NCI-H510A treated with DMSO at 0.1 percent for 48 hours (cell line): ENCODE measurements at places on chromosomes 3 and 15.

DNA sequence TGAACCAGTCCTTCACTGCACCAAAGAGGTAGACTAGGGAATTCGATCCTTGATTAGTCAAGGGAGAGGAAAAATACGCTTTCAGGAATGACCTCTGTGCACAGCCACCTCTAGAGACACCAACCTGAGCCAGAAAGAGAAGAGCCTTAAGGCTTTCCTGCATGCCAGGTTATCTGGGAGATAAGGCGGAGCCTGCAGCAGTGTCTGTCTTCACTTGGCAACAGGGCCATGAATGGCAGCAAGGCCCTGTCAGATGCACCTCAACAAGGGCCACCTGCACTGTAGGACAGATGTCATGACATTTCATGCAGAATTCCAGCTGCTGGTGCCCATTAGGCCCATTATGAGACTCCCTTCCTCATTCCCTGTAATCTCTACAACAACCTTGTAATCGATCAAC lies 88.1 kb downstream of the MEX3B start:
- DNase-seq, result no peak

- DNase-seq, result no peak
Observed at GRCh38 chr15:85748729-85749128, 46.0 kb downstream of the KLHL25 start.

DNA sequence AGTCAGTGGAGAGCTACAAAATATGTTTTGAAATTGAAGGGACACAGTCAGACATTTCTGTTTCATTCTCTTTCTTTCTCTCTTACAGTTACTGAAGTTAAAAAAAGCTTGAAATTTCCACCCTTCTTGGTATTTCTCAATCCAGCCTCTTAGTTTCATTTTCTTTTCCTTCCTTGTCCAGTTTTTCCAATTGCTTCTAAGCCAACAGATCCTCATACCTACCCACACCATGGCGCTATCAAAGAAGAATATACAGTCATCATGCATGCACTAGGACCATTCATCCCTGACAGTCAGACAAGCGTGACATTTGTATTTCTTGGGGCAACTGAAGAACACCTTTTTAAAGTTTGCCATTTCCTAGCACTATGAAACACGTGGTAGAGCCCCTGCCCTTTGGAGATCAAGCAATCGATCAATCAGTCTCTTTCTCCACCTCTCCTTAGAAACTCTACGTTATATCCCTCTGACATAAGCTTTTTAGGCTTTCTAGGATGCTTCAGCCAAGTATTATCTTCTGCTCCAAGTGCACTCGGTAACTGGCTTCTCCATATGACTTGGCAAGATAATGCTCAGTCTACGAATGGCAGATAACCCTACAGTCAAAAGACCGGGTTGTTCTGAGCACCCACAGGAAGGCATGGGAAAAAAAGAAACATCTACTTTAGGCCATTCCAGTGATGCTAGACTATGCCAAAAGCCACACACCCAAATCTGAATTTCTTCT lies 65.4 kb downstream of the FBN1 start:
- no peak for DNase-seq

DNA sequence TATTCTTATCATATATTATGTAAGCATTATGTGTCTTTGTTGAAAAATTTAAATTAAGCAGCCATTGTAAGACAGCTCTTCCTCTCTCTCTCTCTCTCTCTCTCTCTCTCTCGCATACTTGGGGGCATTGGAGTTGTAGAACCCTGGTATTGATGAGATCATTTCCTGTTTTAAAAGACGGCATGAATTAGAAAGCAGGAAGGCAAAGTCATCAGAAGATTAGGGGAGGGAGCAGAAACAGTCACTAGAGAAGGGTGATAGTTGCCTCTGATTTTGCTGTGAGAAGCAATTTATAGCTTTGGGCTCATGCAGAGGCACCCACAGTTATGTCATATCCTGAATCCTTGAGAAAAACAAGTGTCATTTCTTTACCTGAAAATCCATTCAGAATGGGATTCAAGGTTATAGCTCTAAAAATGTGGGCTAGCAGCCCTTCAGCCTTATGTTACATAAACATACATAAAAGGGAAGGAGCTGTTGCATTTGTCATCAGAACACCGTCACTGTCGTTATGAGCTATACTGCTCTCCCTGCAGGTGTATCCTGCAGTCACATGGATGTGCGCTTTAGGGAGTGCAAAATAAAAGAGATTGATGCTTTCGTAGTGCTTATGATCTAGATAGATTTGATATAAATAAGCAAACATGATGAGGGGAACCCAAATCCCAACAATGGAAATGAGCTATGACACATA lies 213.8 kb downstream of the NR1D2 start:
- no peak for DNase-seq

DNA sequence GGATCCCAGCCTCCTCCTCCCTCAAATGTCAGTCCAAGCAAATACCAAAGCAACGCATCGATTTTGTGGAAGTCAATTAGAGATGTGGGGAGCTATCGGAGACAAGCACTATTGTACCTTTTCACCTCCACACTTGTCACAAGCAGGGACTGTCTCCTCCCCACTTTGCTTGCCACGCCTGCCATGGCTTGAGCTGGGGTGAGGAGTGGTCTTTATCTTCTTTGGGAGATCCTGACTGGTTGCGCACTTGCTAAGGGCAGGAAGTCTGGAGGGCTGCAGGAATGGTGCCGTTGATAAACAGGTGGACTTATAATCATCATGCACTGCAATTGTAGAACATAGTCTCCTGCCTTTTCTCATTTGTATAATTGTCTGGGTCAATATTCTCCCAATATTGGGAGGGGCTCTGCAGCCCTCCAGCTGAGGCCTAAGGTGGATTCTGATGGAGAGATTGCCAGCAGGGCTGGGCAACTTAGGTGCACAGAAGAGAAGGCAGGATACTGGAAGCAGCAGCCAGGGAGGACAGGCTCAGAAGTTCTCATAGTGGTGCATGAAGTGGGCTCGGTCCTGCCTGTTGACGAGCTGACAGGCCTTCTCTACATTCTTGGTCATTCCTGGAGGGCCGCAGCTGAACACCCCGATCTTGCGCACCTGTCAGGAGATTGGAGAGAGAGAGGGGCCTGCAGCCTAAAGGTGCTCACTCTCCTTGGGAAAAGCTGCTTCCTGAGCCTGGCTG lies 20.2 kb downstream of the DUOX2 start:
- no peak for DNase-seq

DNA sequence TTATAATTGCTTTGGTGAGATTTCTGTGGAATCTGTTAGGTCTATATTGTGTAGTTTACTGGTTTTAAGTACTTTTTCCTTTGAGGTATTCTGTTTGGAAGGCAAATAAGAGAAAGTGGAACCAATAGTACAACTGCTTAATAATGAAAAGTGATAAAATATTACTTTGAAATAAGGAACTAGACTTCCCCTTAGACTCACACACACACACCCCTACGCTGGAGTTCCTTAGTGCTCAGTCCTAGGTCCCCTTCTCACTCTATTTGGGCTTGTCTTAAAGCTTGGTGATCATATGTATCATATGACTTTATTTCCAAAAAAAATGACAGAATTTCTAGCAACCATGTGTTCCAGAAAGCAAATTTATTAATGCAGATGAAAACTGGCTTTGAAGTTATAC lies 494.0 kb upstream of the TGFBR2 start:
- no peak for DNase-seq

GRCh38 chr15:35705884-35706585 lies 160.1 kb upstream of the DPH6 start:
- no peak for DNase-seq

DNA sequence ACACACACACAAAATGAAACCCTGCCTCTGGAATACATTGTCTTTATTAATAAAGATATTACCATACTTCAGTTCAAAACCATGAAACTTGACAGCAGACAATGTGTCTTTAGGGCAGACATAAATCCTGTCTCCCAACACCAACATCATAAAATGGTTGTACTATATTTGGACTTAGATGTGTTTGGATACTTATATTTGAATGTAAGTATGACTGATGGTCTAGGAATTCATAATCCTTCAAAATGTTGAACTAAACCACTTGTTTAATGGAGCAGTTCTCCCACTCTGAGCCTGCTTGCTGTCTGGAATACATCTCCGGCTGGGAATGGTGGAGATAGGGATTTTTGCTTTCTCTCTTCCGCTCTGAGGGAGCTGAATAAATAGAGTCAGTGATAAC lies 10.6 kb downstream of the FBN1 start:
- DNase-seq, result no peak

- DNase-seq, result no peak
Observed at GRCh38 chr15:82681371-82681770, 28.3 kb downstream of the AP3B2 start.

DNA sequence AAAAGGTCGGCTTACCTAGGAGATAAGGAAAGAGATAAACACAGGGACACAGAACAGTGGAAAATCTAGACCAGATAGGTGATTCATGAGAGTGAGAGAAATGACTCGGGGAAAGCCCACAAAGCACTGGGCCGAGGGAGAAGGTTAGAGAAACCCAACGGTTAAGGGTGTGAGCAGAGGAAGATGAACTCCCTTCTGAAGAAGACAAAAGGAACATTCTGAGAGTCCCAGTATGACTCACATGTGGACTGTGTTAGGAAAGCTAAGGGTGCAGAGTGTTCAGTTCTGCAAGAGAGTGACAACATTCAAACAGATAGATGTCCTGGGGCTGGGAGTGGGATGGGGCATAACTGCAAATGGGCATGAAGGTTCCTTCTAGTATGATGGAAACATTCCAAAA lies 83.0 kb downstream of the CNTN3 start:
- DNase-seq, result no peak
